ENCODE measurements at places on chromosomes 5 and 9. TPM values are rescaled to one million over a fixed set of nuclear protein-coding genes. Genes with fewer than 3 reads are reported as not detected.

DNA sequence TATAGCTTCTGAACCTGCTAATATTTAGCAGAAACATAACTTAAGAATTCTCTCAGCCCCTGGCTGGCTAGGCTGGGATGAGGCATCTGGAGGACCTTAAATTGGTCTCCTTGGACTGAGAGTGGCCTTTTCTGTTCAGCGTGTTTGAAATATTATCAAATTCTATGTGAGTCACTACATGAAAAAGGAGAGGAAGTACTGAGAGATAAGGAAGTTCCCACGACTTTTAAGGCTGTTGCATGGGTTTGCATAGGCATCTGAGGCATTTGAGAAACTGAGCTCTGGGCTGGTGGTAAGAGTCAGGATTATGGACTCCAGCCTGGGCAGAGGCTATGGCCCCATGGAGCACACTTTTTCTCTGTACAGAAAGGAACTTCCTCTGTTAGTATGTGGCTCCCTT is 816.2 kb upstream of the GRAMD2B start:
- no peak for DNase-seq
- no peak overlapping the region for H3K27ac ChIP-seq
- H3K4me3 ChIP-seq = no peak overlapping the region
- H3K27me3 ChIP-seq = no peaks in the 10 kb centered on the region
- no peaks in the 10 kb centered on the region for H3K36me3 ChIP-seq

GRCh38 chr5:142883025-142883424 is 112.8 kb downstream of the ARHGAP26 start:
- no peaks in the 10 kb centered on the region for H3K4me1 ChIP-seq
- no peak overlapping the region for H3K27ac ChIP-seq
- H3K36me3 ChIP-seq = peaks cover 3% of the 10 kb centered on the region
- no peak for DNase-seq
- no peaks in the 10 kb centered on the region for H3K27me3 ChIP-seq

DNA sequence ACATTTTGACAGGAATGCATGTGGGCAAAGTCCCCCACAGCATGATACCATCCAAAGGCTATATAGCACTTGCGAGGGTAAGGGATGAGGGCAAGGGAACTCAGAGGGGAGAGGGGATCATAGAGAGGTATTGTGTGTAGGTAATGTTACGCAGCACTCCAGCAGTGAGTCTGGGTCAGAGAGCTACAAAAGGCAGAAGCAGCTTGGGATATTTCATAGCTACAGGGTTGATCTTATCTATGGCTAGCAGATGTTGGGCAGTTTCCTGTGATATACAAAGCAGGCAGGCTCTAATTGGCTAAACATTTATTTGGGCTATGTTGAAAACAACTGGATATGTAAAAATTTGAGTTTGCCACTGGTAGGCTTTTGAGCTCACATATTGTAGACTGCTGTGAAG is 17.8 kb upstream of the SLCO4C1 start:
- H3K36me3 ChIP-seq = no peaks in the 10 kb centered on the region
- DNase-seq = no peak
- no peak overlapping the region for H3K27ac ChIP-seq
- no peaks in the 10 kb centered on the region for H3K4me1 ChIP-seq
- no peak overlapping the region for H3K4me3 ChIP-seq

DNA sequence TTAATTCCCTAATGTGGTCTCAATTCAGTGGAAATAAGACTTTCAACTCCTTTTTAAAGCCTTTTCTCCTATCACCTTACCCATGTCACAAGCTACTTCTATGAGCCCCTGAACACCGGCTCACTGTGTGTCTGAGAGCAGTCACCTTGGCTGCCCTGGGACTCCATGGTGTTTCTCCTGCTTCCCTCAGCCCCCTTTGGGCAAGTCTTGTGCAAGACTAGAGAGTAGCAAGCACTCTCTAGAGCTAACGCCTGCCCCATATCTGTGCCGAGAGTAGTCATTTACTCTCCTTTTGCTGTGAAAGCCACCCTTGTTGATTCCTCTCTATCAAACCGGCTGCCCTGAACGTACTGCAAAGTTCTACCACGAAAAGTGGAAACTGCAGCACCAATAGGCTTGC is 77.9 kb upstream of the DAB2 start:
- no peaks in the 10 kb centered on the region for H3K4me1 ChIP-seq
- peaks cover 12% of the 10 kb centered on the region for H3K27me3 ChIP-seq
- H3K27ac ChIP-seq = no peak overlapping the region
- H3K36me3 ChIP-seq = no peaks in the 10 kb centered on the region
- H3K4me3 ChIP-seq = no peak overlapping the region
- no peak for DNase-seq

DNA sequence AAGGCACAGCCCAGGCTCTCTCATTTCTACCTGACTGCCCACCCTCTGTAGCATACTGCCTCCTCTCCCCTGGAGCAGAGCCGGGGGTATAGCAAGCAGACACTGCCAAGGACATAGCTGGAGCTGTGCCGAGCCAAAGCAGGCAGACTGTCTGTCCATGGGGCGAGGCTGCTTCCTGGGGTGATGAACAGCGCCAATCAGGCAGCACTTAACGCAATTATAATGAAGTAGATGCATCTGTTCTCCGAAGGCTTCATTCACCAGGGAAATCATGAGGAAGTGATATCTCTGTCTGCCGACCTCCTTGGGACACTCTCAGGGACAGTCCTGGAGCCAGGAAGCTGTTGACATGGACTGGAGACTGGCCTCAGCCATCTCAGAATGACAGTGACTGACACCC is 230.7 kb downstream of the ASTN2 start:
- no peaks in the 10 kb centered on the region for H3K4me1 ChIP-seq
- H3K27me3 ChIP-seq = no peaks in the 10 kb centered on the region
- no peak overlapping the region for H3K27ac ChIP-seq
- no peak for DNase-seq
- H3K4me3 ChIP-seq = no peak overlapping the region

- no peaks in the 10 kb centered on the region for H3K27me3 ChIP-seq
- H3K27ac ChIP-seq = no peak overlapping the region
- no peak overlapping the region for H3K4me3 ChIP-seq
- peaks cover 3% of the 10 kb centered on the region for H3K4me1 ChIP-seq
- DNase-seq = no peak
- peaks cover 18% of the 10 kb centered on the region for H3K36me3 ChIP-seq
These were observed 15.8 kb downstream of the CLPTM1L start for GRCh38 chr5:1329111-1329579.

GRCh38 chr5:133714161-133714915 is 102.0 kb upstream of the FSTL4 start:
- H3K27ac ChIP-seq = no peak overlapping the region
- no peak for DNase-seq
- peaks cover 14% of the 10 kb centered on the region for H3K27me3 ChIP-seq
- no peak overlapping the region for H3K4me3 ChIP-seq
- no peaks in the 10 kb centered on the region for H3K4me1 ChIP-seq

DNA sequence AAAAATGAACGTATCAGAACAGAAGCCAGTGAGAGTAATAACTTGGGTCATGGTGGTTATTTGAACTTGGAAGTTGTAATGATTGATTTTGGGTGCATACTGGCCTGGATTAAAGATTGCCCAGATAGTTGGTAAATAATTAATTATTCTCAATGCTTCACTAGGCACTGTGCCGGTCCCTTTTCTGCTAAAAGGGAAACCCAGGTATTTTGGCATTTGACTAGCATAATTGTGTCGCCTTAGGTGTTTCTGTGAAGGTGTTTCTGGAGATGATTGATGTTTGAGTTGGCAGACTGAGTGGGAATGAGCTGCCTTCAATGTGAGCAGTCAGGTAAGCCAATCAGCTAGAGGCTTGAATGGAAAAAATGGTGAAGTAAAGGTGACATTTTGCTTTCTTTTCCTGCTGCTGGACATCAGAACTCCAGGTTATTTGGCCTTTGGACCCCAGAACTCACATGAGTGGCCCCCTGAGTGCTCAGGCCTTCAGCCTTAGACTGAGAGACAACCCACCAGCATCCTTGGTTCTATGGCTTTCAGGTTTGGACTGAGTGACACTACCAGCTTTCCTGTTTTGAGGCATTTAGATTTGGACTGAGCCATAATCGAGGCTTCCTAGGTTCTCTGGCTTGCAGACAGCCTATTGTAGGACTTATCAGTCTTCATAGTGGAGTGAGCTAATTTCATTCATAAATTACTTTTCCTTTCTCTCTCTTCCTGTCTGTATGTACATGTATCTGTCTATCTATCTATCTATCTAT is 120.7 kb upstream of the PAPPA start:
- no peak overlapping the region for H3K27ac ChIP-seq
- no peak overlapping the region for H3K4me3 ChIP-seq
- no peaks in the 10 kb centered on the region for H3K36me3 ChIP-seq
- no peak for DNase-seq

DNA sequence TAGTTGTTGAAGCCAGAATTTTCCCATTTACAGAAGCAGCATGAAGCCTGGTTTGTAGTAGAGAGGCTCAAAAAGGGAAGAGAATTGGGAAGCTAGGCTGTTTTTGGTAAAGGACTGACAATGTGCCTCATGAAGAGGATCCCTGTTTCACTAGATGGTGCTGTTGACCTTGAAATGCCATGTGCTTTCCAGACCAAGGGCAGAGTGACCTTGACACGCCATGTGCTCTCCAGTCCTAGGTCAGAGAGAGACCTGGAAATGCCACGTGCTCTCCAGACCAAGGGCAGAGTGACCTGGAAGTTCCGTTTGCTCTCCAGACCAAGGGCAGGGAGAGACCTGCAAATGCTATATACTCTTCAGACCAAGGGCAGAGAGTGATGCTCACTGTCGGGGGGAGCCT is 32.0 kb downstream of the UNC13B start:
- H3K27ac ChIP-seq = no peak overlapping the region
- no peaks in the 10 kb centered on the region for H3K4me1 ChIP-seq
- peaks cover 15% of the 10 kb centered on the region for H3K36me3 ChIP-seq
- DNase-seq = no peak

GRCh38 chr5:157924931-157925729 is 66.2 kb upstream of the CLINT1 start:
- no peaks in the 10 kb centered on the region for H3K27me3 ChIP-seq
- H3K27ac ChIP-seq = no peak overlapping the region

- H3K36me3 ChIP-seq = no peaks in the 10 kb centered on the region
- no peak overlapping the region for H3K27ac ChIP-seq
- no peaks in the 10 kb centered on the region for H3K4me1 ChIP-seq
- H3K4me3 ChIP-seq = no peak overlapping the region
- no peaks in the 10 kb centered on the region for H3K27me3 ChIP-seq
- DNase-seq = no peak
These were observed 61.5 kb downstream of the SV2C start for GRCh38 chr5:76144513-76145274.

GRCh38 chr9:77018058-77018968 is 1.1 kb upstream of the FOXB2 start:
- peaks cover 84% of the 10 kb centered on the region for H3K27me3 ChIP-seq
- H3K4me1 ChIP-seq = peaks cover 33% of the 10 kb centered on the region
- DNase-seq = no peak
- no peak overlapping the region for H3K27ac ChIP-seq
- no peak overlapping the region for H3K4me3 ChIP-seq

DNA sequence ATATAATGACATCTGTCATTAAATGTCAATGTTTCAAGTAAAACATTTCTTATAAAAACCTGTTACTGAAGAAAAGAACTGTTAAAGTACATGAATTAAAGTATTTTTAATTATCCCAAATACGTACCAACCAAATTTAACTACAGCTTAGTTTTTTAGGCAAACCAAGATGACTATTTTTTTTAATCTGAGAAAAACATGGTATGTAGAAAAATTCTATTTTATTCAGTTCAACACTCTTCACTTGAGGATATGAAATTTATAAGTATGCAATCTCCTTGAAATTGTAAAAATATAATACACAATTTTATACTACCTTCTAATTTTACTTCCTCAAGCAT is 75.3 kb upstream of the IFNE start:
- H3K4me1 ChIP-seq = peaks cover 20% of the 10 kb centered on the region
- no peak overlapping the region for H3K4me3 ChIP-seq
- H3K36me3 ChIP-seq = no peaks in the 10 kb centered on the region
- no peak for DNase-seq
- no peak overlapping the region for H3K27ac ChIP-seq

GRCh38 chr5:38645508-38645907 is 89.1 kb upstream of the LIFR start:
- H3K27ac ChIP-seq = no peak overlapping the region
- peaks cover 7% of the 10 kb centered on the region for H3K27me3 ChIP-seq
- H3K4me1 ChIP-seq = peaks cover 5% of the 10 kb centered on the region
- no peak overlapping the region for H3K4me3 ChIP-seq
- no peaks in the 10 kb centered on the region for H3K36me3 ChIP-seq
- no peak for DNase-seq

DNA sequence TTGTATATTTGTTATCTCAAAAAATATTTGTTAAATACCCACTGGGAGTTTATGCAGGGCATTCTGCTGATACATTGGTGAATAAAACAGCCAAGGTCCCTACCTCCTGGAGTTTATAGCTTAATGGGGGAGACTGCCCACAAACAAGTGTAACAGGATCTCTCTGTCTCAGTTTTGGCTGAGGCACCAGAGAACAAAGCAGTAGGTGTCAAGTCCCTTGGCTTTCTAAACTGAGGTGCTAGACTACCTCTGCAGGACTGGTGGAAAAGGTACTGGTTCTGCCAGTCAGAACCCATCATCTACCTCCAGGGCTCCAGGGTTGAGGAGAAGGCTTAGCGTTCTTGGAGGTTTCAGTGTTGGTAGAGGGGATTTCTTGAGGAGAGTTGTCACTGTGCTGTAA is 188.4 kb upstream of the ELL2 start:
- H3K27me3 ChIP-seq = no peaks in the 10 kb centered on the region
- no peaks in the 10 kb centered on the region for H3K36me3 ChIP-seq
- no peak overlapping the region for H3K4me3 ChIP-seq
- no peak overlapping the region for H3K27ac ChIP-seq
- no peak for DNase-seq

GRCh38 chr5:178818094-178818493 is 41.7 kb upstream of the ZNF354B start:
- H3K4me3 ChIP-seq = no peak overlapping the region
- no peak overlapping the region for H3K27ac ChIP-seq
- peaks cover 6% of the 10 kb centered on the region for H3K27me3 ChIP-seq
- no peaks in the 10 kb centered on the region for H3K4me1 ChIP-seq
- DNase-seq = no peak

- no peak for DNase-seq
- peaks cover 4% of the 10 kb centered on the region for H3K36me3 ChIP-seq
- H3K27ac ChIP-seq = no peak overlapping the region
- no peaks in the 10 kb centered on the region for H3K27me3 ChIP-seq
- H3K4me1 ChIP-seq = peaks cover 40% of the 10 kb centered on the region
- H3K4me3 ChIP-seq = no peak overlapping the region
These were observed 9.3 kb downstream of the SCAMP1 start for GRCh38 chr5:78369680-78370079.

- peaks cover 9% of the 10 kb centered on the region for H3K27me3 ChIP-seq
- peak; percentile 16 for DNase-seq
- H3K4me3 ChIP-seq = no peak overlapping the region
- peak overlapping the region; percentile 57 for H3K27ac ChIP-seq
- peaks cover 25% of the 10 kb centered on the region for H3K4me1 ChIP-seq
These were observed 76.2 kb upstream of the SPIN1 start for GRCh38 chr9:88312045-88312444.

The GABRA6 gene
- not detected for total RNA-seq

The ARID3C gene
- 0.14 TPM for total RNA-seq

The ACOT12 gene
- total RNA-seq = not detected

The TRIM14 gene
- 49.1 TPM for total RNA-seq

The FOXD4L6 gene
- not detected for total RNA-seq

The BNIP1 gene
- 20.9 TPM for total RNA-seq

The COL23A1 gene
- 0.15 TPM for total RNA-seq

The GABRA1 gene
- not detected for total RNA-seq

The FRRS1L gene
- total RNA-seq = not detected

The SPINK13 gene
- total RNA-seq = not detected

The KLF9 gene
- 24.5 TPM for total RNA-seq
